Vagina (tissue), 2 donors: ENCODE measurements at places on chromosomes 4 and X.

DNA sequence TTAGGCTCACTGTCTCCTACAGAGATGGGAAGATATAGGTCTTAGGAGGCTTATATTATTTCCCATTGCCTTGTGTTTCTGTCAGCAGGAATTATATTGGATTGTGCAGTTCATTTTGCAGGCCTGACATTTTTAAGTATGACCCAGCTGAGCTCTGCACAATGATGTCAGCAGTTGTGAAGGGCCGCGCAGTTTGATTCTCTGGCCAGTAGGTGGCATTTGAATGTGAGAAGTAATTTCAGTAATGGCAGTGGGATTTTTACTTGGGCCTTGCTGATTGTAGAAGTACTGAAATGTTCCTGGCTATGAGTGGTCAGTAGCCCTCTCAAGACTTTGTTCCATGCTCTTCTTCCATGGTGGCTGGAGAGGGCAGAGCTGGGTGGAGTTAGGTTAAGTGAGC lies 247.2 kb upstream of the MTMR8 start:
- DNase-seq = no peak

DNA sequence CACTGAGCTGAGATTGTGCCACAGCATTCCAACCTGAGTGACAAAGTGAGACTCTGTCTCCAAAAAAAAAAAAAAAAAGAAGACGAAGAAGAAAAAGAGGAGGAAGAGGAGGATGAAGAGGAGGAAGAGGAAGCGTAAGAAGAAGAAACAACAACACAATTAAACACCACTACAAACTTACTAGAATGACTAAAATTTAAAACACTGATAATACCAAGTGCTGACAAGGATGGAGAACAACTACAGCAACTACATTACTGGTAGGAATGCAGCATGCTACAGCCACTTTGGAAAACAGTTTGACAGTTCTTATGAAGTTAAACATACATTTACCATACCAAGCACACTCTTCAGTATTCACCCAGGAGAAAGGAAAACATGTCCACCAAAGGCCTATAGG lies 24.1 kb downstream of the LRBA start:
- DNase-seq = no peak

- DNase-seq = no peak
Measured at GRCh38 chr4:37567836-37568235, 118.3 kb downstream of the RELL1 start.

DNA sequence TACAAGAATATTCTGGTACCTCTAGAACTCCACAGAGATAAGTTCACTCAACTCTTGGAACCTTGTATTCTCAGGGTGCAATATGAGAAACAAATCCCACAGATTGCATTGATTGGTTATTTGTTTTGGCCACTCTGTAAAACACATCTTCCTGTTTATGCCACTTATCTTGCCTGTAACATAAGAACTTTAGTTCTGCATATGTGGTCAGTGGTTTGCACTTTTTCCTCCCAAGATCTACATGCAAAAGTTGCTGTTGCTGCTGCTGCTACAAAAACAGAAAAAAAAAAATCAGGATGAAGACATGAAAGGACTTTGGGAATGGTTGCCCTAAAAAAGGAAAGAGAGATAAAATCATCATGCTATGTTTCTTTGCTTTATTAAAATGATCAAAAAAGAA lies 9.6 kb downstream of the ODAPH start:
- no peak for DNase-seq

- no peak for DNase-seq
Measured at GRCh38 chr4:89617317-89617716, 219.6 kb downstream of the SNCA start.

- no peak for DNase-seq
Measured at GRCh38 chr4:44965435-44966095, 239.2 kb upstream of the GNPDA2 start.
